Psoas muscle (tissue), 8 donors: ENCODE measurements at places on chromosomes 12 and 14. TPM values are rescaled to one million over a fixed set of nuclear protein-coding genes. Genes with fewer than 3 reads are reported as not detected.

DNA sequence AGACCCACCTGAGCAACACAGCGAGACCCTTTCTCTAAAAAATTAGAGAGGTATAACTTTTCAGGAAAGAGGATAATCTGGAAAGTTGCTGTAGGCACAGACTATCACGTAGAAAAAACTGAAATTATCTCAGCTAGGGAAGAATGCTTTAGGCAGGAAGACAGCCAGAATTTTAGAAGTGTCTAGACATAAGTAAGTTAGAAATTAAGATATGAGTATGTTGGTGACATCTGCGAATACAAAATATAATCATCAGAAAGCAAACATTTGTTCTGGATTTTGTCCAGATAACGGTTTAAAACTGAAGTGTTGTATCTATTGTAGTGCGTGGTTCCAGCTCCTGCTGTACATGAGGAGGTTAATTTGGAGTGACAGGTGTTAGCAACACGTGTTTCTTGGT lies 123.2 kb downstream of the FBXL14 start:
- DNase-seq: no peak
- no peak overlapping the region for H3K27ac ChIP-seq
- H3K36me3 ChIP-seq: no peaks in the 10 kb centered on the region
- peaks cover 22% of the 10 kb centered on the region for H3K4me1 ChIP-seq

DNA sequence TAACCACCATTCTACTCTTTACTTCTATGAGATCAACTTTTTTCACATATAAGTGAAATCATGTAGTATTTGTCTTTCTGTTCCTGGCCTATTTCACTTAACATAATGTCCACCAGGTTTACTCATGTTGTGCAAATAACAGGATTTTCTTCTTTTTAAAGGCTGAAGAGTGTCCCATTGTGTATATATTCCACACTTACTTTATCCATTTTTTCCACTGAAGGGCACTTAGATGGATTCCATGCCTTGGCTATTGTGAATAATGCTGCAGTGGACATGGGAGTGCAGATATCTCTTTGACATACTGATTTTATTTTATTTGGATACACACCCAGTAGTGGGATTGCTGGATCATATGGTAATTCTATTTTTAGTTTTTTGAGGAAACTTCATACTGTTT lies 181.1 kb upstream of the HMGA2 start:
- H3K27me3 ChIP-seq: no peaks in the 10 kb centered on the region
- no peak overlapping the region for H3K4me3 ChIP-seq
- H3K4me1 ChIP-seq: no peaks in the 10 kb centered on the region
- H3K36me3 ChIP-seq: no peaks in the 10 kb centered on the region
- no peak overlapping the region for H3K27ac ChIP-seq

- peak; percentile 29 for DNase-seq
- no peaks in the 10 kb centered on the region for H3K27me3 ChIP-seq
- no peak overlapping the region for H3K27ac ChIP-seq
- H3K36me3 ChIP-seq: no peaks in the 10 kb centered on the region
These were observed 9.0 kb upstream of the CD163 start for GRCh38 chr12:7512553-7512952.

DNA sequence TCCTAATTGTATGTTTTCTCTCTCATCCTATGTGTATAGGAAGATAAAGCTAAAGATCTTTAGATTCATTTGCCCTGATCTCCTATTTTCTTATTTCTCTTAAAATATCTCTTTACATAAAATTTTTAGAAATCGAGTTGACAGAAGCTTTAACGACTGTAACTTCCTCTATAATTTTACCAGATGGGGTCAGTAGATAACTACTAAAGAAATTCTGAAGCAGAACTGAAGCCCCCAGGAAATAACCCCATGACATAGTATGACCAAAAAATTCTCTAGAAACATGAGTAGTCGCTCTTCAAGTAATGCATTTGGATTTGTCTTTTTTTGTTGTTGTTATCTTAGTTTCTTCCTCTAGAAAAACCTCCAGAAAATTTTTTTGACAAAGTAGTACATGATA lies 288.0 kb downstream of the ERC1 start:
- no peak for DNase-seq
- H3K27ac ChIP-seq: no peak overlapping the region
- no peaks in the 10 kb centered on the region for H3K27me3 ChIP-seq

GRCh38 chr12:15629108-15629507 lies 160.1 kb downstream of the EPS8 start:
- peaks cover 19% of the 10 kb centered on the region for H3K4me1 ChIP-seq
- H3K4me3 ChIP-seq: peak overlapping the region; percentile 4
- peaks cover 13% of the 10 kb centered on the region for H3K36me3 ChIP-seq
- no peaks in the 10 kb centered on the region for H3K27me3 ChIP-seq

DNA sequence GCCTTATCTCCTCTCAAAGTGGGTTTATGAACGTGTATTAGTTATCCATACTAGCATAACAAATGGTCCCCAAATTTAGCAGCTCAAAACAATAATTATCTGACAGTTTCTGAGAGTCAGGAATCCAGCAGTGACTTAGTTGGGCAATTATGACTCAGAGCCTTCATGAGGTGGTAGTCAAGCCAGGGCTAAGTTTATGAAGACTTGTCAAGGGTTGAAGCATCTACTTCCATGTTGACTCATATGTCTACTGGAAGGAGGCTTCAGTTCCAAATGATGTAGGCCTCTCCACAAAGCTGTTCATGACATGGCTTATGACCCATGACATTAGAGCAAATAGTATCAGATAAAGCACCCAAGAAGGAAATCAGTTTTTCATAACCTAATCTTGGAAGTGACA lies 73.2 kb downstream of the IPO8 start:
- H3K27me3 ChIP-seq: no peaks in the 10 kb centered on the region
- no peak overlapping the region for H3K4me3 ChIP-seq
- no peaks in the 10 kb centered on the region for H3K4me1 ChIP-seq
- no peak for DNase-seq
- H3K27ac ChIP-seq: peak overlapping the region; percentile 19

- H3K27ac ChIP-seq: no peak overlapping the region
- no peaks in the 10 kb centered on the region for H3K36me3 ChIP-seq
- DNase-seq: no peak
These were observed 73.0 kb downstream of the FUT8 start for GRCh38 chr14:65485516-65485915.

- H3K27ac ChIP-seq: no peak overlapping the region
- H3K4me1 ChIP-seq: no peaks in the 10 kb centered on the region
- no peak for DNase-seq
- no peak overlapping the region for H3K4me3 ChIP-seq
- peaks cover 85% of the 10 kb centered on the region for H3K36me3 ChIP-seq
These were observed 38.9 kb downstream of the SFSWAP start for GRCh38 chr12:131749618-131750315.

- no peak overlapping the region for H3K27ac ChIP-seq
- no peaks in the 10 kb centered on the region for H3K4me1 ChIP-seq
- no peaks in the 10 kb centered on the region for H3K36me3 ChIP-seq
- H3K4me3 ChIP-seq: no peak overlapping the region
- H3K27me3 ChIP-seq: no peaks in the 10 kb centered on the region
- DNase-seq: no peak
These were observed 15.2 kb downstream of the STON2 start for GRCh38 chr14:81384900-81385299.

DNA sequence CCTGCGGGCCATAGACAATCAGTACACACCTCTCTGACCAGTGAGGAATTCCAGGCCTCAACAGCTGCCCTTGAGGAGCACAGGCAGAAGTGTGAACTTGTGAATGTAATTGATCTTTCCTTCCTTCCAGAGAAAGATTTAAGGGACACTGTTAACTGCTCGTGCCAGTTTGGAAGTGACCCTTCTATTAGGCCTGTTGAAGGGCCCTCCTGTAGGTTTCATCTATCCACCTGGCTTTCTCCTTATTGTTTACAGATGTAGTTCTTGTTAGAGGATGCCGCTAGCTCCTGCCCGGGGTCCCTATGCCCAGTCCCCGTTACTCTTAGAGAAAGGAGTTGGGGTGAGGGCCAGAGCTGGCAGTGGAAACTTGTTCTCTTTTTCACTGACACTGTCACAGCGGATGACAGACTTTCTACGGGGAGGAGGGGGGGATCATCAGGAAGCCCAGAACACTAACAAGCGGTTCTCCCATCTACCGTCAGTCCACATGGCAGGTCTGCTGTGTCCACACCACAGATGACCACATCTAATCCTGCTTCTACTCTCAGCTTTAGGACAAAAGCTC lies 42.6 kb downstream of the SH2B3 start:
- H3K36me3 ChIP-seq: peaks cover 60% of the 10 kb centered on the region
- H3K27ac ChIP-seq: peak overlapping the region; percentile 87
- DNase-seq: no peak
- no peaks in the 10 kb centered on the region for H3K27me3 ChIP-seq
- peaks cover 63% of the 10 kb centered on the region for H3K4me1 ChIP-seq

- H3K4me3 ChIP-seq: no peak overlapping the region
- H3K27me3 ChIP-seq: no peaks in the 10 kb centered on the region
- no peak overlapping the region for H3K27ac ChIP-seq
- DNase-seq: no peak
- H3K36me3 ChIP-seq: no peaks in the 10 kb centered on the region
- no peaks in the 10 kb centered on the region for H3K4me1 ChIP-seq
These were observed 321.4 kb upstream of the LRFN5 start for GRCh38 chr14:41285186-41285748.

DNA sequence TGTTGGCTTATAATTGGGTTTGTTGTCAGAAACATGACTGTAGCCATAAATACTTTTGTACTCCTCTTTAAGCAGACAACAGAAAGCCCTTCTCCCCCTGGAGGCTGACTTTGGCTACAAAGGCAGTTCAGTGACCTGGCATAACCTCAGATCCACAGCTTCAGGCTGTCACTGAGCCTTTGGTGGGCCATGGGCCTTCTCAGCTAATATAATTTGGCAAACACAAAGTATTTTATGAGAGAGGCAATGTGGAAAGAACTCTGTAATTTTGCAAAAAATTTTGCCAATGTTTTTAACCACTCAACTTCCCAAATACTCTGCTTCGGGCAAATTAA lies 15.5 kb upstream of the MGP start:
- no peaks in the 10 kb centered on the region for H3K36me3 ChIP-seq
- peaks cover 14% of the 10 kb centered on the region for H3K4me1 ChIP-seq
- no peak for DNase-seq
- H3K27me3 ChIP-seq: no peaks in the 10 kb centered on the region
- H3K4me3 ChIP-seq: no peak overlapping the region

GRCh38 chr12:47054659-47055058 lies 24.8 kb upstream of the PCED1B start:
- no peaks in the 10 kb centered on the region for H3K4me1 ChIP-seq
- H3K27me3 ChIP-seq: no peaks in the 10 kb centered on the region
- H3K27ac ChIP-seq: no peak overlapping the region
- no peak overlapping the region for H3K4me3 ChIP-seq
- no peaks in the 10 kb centered on the region for H3K36me3 ChIP-seq

DNA sequence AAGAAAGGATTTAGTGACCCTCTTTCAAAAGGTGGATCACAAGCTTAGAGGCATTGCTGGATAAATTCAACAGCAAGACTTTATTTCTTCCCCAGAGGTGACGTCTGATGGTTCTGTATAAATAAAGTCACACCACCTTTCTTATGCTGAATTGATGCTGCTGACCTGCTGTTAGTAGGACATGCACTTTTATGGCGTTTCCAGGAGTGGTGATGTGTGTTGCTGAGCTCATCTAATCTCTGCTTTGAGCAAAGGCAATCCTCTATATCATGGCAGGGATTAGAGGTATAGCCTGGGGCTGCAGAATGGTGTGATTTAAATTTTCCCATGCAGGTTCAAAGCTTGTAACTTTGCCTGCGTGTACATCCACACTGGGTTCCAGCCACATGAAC lies 94.9 kb downstream of the ETV6 start:
- no peaks in the 10 kb centered on the region for H3K27me3 ChIP-seq
- H3K4me3 ChIP-seq: no peak overlapping the region
- no peak for DNase-seq
- H3K36me3 ChIP-seq: no peaks in the 10 kb centered on the region

- no peaks in the 10 kb centered on the region for H3K4me1 ChIP-seq
- H3K36me3 ChIP-seq: peaks cover 22% of the 10 kb centered on the region
- H3K4me3 ChIP-seq: no peak overlapping the region
- H3K27ac ChIP-seq: no peak overlapping the region
These were observed 70.4 kb downstream of the TXNDC16 start for GRCh38 chr14:52481864-52482263.

GRCh38 chr14:87084908-87085307 lies 908.1 kb downstream of the GALC start:
- no peaks in the 10 kb centered on the region for H3K36me3 ChIP-seq
- H3K27me3 ChIP-seq: no peaks in the 10 kb centered on the region
- DNase-seq: no peak
- no peak overlapping the region for H3K27ac ChIP-seq
- H3K4me1 ChIP-seq: no peaks in the 10 kb centered on the region

DNA sequence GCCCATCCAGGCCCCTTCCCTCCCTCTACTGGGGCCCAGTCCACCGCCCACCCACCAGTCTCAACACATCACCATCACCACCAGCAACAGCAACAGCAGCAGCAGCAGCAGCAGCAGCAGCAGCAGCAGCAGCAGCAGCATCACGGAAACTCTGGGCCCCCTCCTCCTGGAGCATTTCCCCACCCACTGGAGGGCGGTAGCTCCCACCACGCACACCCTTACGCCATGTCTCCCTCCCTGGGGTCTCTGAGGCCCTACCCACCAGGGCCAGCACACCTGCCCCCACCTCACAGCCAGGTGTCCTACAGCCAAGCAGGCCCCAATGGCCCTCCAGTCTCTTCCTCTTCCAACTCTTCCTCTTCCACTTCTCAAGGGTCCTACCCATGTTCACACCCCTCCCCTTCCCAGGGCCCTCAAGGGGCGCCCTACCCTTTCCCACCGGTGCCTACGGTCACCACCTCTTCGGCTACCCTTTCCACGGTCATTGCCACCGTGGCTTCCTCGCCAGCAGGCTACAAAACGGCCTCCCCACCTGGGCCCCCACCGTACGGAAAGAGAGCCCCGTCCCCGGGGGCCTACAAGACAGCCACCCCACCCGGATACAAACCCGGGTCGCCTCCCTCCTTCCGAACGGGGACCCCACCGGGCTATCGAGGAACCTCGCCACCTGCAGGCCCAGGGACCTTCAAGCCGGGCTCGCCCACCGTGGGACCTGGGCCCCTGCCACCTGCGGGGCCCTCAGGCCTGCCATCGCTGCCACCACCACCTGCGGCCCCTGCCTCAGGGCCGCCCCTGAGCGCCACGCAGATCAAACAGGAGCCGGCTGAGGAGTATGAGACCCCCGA lies 6.8 kb upstream of the RNU7-1 start:
- no peaks in the 10 kb centered on the region for H3K27me3 ChIP-seq
- H3K27ac ChIP-seq: peak overlapping the region; percentile 93
- peak; percentile 62 for DNase-seq
- peaks cover 32% of the 10 kb centered on the region for H3K4me1 ChIP-seq
- peaks cover 61% of the 10 kb centered on the region for H3K36me3 ChIP-seq
- H3K4me3 ChIP-seq: peak overlapping the region; percentile 86

GRCh38 chr14:44461811-44462210 lies 45.3 kb downstream of the FSCB start:
- H3K27ac ChIP-seq: no peak overlapping the region
- no peak overlapping the region for H3K4me3 ChIP-seq
- DNase-seq: no peak
- H3K36me3 ChIP-seq: no peaks in the 10 kb centered on the region
- no peaks in the 10 kb centered on the region for H3K27me3 ChIP-seq

- peaks cover 16% of the 10 kb centered on the region for H3K4me1 ChIP-seq
- peak overlapping the region; percentile 58 for H3K4me3 ChIP-seq
- H3K36me3 ChIP-seq: no peaks in the 10 kb centered on the region
- peak; percentile 90 for DNase-seq
- peak overlapping the region; percentile 83 for H3K27ac ChIP-seq
These were observed 624 bp upstream of the PLEKHD1 start for GRCh38 chr14:69483765-69484443.

SYT1 gene
- 0.05 TPM for polyA plus RNA-seq

CACNA1C gene
- polyA plus RNA-seq: 0.46 TPM

ALX1 gene
- 0.11 TPM for polyA plus RNA-seq

ETFBKMT gene
- 3.6 TPM for polyA plus RNA-seq

RAPGEF3 gene
- 15.0 TPM for polyA plus RNA-seq

SYCP3 gene
- 0.04 TPM for polyA plus RNA-seq

FAM222A gene
- 15.8 TPM for polyA plus RNA-seq

GPR65 gene
- 0.06 TPM for polyA plus RNA-seq

NANOG gene
- polyA plus RNA-seq: not detected

CNTN1 gene
- 0.12 TPM for polyA plus RNA-seq

CISTR gene
- not detected for polyA plus RNA-seq

PRKD1 gene
- polyA plus RNA-seq: 1.5 TPM
